ENCODE measurements at places on chromosomes 4 and X. TPM values are rescaled to one million over a fixed set of nuclear protein-coding genes. Genes with fewer than 3 reads are reported as not detected.

The SLBP gene
- 104 TPM for total RNA-seq

The NSG1 gene
- total RNA-seq, result not detected

The GSX2 gene
- total RNA-seq, result not detected

The DGKK gene
- 43.2 TPM for total RNA-seq

The CACNA1F gene
- not detected for total RNA-seq

GRCh38 chrX:148806145-148806870, 305.9 kb downstream of the AFF2 start:
- no peaks in the 10 kb centered on the region for H3K4me1 ChIP-seq
- no peaks in the 10 kb centered on the region for H3K27me3 ChIP-seq
- DNase-seq, result no peak
- no peak overlapping the region for H3K27ac ChIP-seq
- H3K36me3 ChIP-seq, result no peaks in the 10 kb centered on the region

DNA sequence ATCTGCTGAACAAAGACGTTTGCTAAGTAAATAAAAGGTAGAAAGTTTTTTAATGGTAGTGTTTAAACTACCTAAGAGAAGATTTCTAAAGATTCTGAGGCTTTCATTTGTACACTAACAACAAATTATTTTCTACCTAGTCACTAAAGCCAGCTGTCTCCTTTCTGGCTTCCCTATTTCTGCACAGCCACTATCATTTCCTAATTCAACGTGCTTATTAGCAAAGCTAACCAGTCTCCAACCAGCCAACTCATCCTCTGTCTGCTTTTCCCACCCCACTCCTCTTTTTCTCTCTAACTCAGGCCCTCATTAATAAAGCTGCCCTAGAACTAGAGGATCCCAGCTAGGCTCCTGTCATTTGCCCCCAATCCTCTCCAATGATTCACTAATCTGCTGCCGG, 118.2 kb downstream of the ZNF827 start:
- H3K4me1 ChIP-seq, result no peaks in the 10 kb centered on the region
- no peaks in the 10 kb centered on the region for H3K27me3 ChIP-seq
- DNase-seq, result no peak
- H3K4me3 ChIP-seq, result no peak overlapping the region
- H3K27ac ChIP-seq, result no peak overlapping the region

- H3K36me3 ChIP-seq, result no peaks in the 10 kb centered on the region
- peaks cover 30% of the 10 kb centered on the region for H3K4me1 ChIP-seq
- peak overlapping the region; percentile 24 for H3K4me3 ChIP-seq
- no peak overlapping the region for H3K27ac ChIP-seq
- H3K27me3 ChIP-seq, result no peaks in the 10 kb centered on the region
Measured at GRCh38 chr4:138090150-138090917, 151.8 kb downstream of the SLC7A11 start.

DNA sequence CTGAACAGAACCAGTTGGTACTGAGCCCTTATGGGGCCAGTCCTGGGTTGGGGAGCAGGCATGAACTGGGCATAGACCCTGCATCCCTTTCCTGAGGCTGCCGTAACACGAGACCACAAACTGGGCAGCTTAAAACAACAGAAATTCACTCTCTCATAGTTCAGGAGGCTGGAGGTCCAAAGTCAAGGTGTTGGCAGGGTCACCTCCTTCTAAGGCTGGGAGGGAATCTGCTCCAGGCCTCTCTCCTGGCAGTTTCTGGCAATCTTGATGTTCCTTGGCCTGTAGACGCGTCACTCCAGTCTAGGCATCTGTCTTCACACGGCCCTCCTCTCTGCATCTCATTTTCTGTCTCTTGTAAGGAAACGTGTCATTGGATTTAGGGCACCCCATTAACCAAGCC, 19.8 kb upstream of the SORCS2 start:
- H3K27me3 ChIP-seq, result no peaks in the 10 kb centered on the region
- no peaks in the 10 kb centered on the region for H3K36me3 ChIP-seq
- DNase-seq, result no peak
- peaks cover 15% of the 10 kb centered on the region for H3K4me1 ChIP-seq
- no peak overlapping the region for H3K4me3 ChIP-seq

- H3K27me3 ChIP-seq, result no peaks in the 10 kb centered on the region
- H3K4me1 ChIP-seq, result peaks cover 68% of the 10 kb centered on the region
- H3K27ac ChIP-seq, result no peak overlapping the region
- DNase-seq, result no peak
- peaks cover 7% of the 10 kb centered on the region for H3K36me3 ChIP-seq
Measured at GRCh38 chr4:6960628-6961412, 51.2 kb downstream of the TBC1D14 start.

DNA sequence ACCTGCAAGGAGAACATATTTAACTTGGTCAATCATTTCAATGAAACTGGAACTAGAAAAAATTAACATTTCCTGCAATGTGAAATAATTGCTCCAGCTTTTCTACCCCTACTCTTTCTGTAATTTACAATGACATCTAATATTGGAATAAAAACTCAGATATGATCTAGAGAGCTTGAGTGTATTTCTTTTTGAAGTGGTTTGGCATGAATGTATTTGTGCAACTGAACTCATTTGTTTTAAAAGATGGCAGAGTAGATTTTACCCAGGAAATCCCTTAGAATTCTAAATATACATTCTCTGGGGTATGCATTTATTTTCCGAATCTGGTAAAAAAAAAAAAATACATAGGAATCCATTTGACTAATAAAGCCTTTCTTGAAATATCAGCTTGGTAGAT, 21.5 kb upstream of the GATB start:
- no peak overlapping the region for H3K4me3 ChIP-seq
- no peak for DNase-seq
- H3K27ac ChIP-seq, result no peak overlapping the region
- H3K36me3 ChIP-seq, result no peaks in the 10 kb centered on the region
- H3K27me3 ChIP-seq, result peaks cover 3% of the 10 kb centered on the region
- H3K4me1 ChIP-seq, result no peaks in the 10 kb centered on the region
